ENCODE measurements at places on chromosomes 2 and 18.

GRCh38 chr2:130776550-130776949 is 21.2 kb downstream of the AMER3 start:
- DNase-seq = no peak

GRCh38 chr18:26526128-26526965 is 22.0 kb downstream of the KCTD1 start:
- DNase-seq = no peak

- no peak for DNase-seq
These were observed 261.0 kb upstream of the SIX3 start for GRCh38 chr2:44680424-44680971.

DNA sequence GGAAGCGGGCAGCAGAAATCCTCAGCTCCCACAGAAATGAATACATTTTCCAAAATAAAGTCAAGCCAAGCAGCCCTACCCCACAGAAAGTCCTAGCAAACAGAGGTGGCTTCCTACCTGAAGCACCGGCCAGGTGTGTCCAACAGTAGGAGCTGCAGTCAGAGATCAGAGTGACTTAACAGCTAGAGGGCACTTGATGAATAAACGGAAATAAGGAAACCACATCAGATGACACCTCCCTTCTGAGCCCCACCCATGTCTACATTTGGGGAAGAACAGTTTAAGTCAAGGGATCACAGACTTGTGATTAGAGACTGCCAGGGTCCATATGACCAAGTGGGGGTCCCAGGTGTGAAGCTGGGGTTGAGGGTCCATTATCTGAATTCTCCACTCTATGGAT is at the start of gene CXCR1:
TSS of gene CXCR1 (minus strand) at position 172 of the 400 bp plus-strand sequence. CDS start 1,751 bp downstream, outside the sequence.
- DNase-seq = no peak

- DNase-seq = no peak
These were observed 1.9 kb downstream of the MAB21L4 start for GRCh38 chr2:240894006-240894405.

GRCh38 chr18:50127516-50128210 is 67.3 kb downstream of the MYO5B start:
- no peak for DNase-seq

- no peak for DNase-seq
These were observed 162.2 kb downstream of the PKP4 start for GRCh38 chr2:158618891-158619490.

GRCh38 chr2:196066291-196067087 is 2.1 kb downstream of the DNAH7 start:
- DNase-seq = no peak

DNA sequence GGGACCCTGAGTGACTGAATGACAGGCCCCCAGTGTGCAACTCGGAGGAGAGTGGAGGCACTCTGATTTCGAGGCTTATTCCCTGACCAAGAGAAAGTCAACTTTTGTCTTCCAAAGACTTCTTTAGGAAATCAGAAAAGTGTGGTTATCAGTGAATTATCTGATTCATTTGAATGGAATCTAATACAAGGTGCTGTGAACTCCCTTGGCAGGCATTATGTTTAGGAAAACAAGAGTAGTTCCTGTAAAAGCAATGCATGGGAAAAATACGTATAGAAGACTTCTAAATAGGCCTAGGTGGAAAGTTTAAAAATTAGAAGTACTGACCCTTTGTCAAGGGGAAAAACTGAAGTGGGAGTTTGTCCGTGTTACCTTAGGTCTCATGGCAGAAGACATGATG is 269.4 kb downstream of the GBX2 start:
- no peak for DNase-seq

GRCh38 chr2:196533772-196534397 is 105.6 kb upstream of the CCDC150 start:
- no peak for DNase-seq

DNA sequence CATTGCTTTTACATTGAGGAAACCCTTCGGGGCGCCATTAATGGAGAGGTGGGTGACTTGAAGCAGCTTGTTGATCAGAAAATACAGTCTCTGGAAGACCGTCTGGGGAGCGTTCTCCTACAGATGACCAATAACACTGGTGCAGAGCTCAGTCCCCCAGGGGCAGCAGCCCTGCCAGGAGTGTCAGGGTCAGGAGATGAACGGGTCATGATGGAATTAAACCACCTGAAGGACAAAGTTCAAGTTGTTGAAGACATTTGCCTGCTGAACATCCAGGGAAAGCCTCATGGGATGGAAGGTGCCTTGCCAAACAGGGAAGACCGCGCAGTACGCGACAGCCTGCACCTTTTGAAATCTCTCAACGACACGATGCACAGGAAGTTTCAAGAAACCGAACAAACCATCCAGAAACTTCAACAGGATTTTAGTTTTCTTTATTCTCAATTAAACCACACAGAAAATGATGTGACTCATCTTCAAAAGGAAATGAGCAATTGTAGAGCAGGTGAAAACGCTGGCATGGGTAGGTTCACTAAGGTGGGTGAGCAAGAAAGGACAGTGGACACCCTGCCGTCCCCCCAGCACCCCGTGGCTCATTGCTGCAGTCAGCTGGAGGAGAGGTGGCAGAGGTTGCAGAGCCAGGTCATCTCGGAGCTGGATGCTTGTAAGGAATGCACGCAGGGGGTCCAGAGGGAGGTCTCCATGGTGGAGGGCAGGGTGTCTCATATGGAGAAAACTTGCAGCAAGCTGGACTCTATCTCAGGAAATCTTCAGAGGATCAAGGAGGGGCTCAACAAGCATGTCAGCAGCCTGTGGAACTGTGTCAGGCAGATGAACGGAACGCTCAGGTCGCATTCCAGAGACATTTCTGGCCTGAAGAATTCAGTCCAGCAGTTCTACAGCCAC is 45.0 kb downstream of the EMILIN2 start:
- DNase-seq = no peak

Data from stimulated activated CD4-positive, alpha-beta T cell treated with anti-CD3 and anti-CD28 coated beads, Interleukin-4, amount 100 ng/mL, for 48 hours (primary cell).